ENCODE measurements at places on chromosomes 2 and 18.

DNA sequence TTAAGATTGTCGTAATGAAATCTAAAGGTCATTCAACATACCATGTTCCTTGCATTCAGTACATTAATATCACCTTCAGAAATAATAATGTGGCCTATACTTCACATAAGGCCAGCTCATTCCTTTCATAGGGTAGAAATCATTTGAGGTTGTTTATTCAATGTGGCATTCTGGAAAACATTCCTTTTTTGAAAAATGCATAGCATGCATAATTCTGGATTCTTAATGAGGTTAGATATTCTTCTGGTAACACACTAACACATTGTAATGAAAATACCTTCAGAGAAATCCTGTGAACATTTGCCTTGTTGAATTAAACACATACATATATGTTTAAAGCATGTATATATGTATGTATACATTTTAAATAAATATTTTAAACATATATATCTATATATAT lies 204.6 kb upstream of the KCNH7 start:
- DNase-seq, result no peak

DNA sequence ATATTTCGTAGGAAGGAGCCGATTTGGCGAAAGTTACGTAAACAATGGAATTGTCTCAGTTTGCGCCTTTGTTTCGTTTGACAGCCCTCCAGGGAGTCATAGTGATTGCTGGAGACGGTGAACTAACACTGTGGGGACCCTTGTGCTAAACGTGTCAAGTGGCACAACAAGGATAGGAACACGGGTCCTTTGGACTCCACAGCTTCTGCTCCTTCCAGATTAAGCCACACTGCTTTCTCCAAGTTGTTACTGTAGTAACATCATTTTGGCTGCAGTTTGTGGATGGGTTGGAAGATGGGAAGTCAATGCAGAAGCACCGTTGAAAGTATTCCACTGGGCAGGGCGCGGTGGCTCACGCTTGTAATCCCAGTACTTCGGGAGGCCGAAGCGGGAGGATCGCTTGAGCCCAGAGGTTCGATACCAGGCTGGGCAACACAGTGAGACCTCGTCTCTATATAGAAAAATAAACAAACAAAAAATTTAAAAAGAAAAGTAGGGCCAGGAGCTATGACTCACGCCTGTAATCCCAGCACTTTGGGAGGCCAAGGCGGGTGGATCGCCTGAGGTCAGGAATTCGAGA lies 636 bp upstream of the IMMT start:
- DNase-seq, result no peak

DNA sequence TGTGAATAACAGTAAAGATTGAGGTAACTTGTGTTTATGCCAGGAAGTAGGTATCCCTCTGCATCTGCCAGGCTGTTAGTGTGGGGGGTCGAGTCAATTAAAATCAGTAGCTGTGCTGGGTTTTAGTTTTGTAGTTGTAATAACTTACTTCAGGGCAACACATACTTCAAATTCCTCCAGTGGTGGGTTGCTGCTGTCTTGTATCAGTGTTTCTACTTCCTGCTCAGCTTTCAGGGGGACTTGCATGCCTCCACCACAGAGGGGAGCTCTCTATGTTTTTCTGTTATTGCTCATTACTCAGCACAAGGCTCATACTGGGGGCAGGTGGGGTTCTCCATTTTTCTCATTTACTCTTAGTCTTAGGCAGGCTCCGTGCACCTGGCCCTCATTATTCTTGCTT lies 136.8 kb downstream of the CAPN13 start:
- DNase-seq, result no peak

GRCh38 chr2:176174382-176174823 lies 14.1 kb upstream of the HOXD1 start:
- DNase-seq, result no peak

DNA sequence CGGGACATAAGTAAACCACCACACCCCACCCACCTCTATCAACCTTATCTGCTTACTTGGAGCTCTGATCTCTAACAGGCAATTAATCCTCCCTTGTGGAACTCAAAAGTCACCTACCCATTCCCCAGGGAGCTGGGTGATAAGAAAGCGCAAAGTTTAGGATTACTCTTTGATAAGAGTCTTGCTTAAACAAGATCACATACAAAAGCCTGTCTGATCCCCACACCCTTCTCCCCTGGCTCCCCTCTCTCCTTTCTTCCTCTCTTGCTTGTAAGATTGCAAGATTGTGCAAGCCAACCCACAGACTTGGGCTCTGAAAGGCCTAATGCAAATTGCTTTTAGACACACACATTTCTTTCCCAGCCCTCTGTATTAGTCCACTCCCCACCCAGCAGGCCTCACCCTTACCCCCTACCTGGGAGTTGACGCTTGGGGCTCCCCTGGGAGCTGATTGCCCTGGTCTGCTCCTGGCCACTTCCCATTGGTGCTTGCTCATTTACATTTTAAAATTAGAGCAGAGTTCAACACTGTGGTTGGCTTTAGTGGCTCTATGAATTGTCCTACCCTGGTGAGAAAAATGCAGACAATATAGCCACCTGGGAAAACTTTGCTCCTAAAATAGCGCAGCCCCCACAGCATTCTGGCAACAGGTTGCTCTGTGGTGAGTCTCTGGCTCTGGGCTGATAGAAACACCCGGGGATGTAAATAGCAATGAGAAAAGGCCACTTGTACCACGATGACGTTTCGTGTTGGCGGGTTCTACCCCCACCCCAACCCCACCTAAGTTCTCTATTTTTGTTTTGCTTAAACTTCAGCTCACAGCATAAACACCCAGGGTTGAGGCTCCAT lies 92.8 kb upstream of the MSH2 start:
- no peak for DNase-seq

DNA sequence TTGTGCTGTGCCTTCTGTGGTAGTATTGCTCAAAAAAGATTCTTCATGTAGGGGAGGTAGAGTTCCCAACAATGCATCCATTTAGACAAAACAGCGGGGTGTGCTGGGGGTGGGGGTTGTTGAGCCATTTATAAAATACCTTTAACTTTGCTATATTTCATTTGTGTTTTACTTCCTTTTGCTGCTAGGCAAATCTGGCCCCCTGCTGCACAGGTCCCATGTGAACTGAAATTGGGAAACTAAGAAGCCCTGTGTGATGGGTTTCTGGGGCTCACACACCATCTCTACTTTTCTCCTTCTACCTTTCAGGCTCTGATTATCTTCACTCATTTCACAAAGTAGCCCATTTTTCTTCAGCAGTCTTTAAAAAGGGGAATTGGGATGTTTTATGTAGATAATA lies 52.7 kb upstream of the ITGA4 start:
- no peak for DNase-seq

- no peak for DNase-seq
Observed at GRCh38 chr2:164599954-164600589, 21.2 kb downstream of the GRB14 start.

- no peak for DNase-seq
Observed at GRCh38 chr2:62196278-62196901, 475 bp downstream of the B3GNT2 start.

Measured in muscle of back (tissue), 13 donors.